ENCODE measurements at places on chromosomes 13 and 19. TPM values are rescaled to one million over a fixed set of nuclear protein-coding genes. Genes with fewer than 3 reads are reported as not detected.

The TTYH1 gene
- polyA plus RNA-seq: 8.2 TPM

The BTBD2 gene
- polyA plus RNA-seq: 96.7 TPM

The GPR12 gene
- polyA plus RNA-seq: 0.97 TPM

The MYDGF gene
- polyA plus RNA-seq: 103 TPM

The IFI30 gene
- polyA plus RNA-seq: 270 TPM

DNA sequence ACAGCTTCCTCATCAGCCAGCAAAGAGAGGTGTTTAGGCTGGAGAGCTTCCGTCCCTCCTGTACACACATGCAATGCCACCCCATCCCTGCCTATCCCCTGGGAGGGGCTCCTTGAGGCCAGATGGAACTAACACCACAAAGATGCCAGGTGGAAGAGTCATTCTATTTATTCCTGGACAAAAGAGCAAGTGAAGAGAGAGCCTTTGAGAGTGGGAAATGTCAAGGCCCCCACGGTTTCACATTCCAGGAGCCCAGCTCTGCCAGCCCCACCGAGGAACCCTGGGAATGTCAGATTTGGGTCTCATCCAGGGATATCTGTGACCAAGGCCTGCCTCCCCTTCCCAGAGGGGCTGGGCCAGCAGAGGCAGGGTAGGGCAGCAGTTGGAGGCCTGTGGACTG is 30.8 kb upstream of the IGFL1 start:
- DNase-seq: no peak

- peak; percentile 5 for DNase-seq
Measured at GRCh38 chr13:104750377-104750776, 1684.2 kb upstream of the SLC10A2 start.

DNA sequence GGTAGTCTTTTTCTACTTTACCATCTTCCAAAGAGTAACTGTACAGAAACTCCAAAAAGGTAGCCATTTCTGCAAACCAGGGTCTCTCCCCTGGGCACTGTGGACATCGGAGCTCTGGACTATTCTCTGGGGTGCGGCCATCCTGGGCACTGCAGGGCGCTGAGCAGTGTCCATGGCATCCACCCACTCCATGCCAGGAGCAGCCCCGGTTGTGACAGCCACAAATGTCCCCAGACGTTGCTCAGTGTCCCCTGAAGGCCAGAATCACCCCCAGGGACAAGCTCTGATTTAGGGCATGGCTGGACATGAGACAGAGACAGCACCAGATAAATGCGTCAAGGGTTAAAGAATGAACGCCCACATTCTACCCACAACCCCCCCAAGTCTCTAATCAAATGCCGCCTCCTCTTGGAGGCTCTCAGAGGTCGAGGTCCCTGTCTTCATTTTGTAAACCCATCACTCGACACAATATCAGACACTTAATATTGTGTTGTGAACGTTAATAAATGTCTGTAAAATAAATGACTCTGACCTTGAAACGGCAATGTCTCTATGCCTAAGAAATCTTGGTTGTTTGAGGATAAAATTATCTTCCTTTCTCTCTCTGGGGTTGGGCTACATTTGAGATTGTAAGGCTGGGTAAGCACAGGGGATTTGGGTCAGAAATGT is 8.9 kb downstream of the GNG7 start:
- no peak for DNase-seq

DNA sequence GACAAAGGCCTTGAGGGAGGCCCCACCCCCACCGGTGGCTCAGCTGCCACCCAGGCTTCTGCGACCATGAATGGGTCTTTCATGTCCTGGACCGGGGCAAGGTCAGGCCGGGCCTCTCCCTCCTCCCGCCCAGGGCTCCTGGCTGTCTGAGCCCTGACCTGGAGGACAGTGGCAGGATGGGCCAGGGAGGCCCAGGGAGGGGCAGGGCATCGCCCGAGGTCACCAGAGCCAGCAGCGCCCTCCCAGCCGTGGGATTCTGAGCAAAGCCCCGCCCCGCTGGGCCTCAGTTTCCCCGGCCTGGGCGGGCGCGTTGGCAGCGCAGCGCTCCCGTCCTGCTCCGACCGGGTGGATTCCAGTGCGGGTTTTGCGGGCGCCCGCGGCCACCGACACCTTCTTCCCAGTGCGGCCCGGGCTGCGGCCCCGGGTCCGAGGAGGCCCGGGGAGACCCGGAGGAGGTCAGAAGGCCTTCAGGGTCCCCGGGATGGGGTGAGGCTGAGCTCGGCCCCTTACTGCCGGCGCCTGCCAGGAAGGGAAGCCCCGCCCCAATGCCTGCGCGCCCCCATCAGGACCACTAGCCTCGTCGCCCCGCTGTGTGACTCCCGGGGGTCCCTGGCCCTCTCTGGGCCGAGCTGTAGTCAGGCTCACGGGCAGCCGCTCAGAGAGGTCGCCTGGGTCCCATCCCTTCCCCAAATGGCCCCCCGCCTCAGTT is 24.6 kb upstream of the SEMA6B start:
- peak; percentile 30 for DNase-seq

DNA sequence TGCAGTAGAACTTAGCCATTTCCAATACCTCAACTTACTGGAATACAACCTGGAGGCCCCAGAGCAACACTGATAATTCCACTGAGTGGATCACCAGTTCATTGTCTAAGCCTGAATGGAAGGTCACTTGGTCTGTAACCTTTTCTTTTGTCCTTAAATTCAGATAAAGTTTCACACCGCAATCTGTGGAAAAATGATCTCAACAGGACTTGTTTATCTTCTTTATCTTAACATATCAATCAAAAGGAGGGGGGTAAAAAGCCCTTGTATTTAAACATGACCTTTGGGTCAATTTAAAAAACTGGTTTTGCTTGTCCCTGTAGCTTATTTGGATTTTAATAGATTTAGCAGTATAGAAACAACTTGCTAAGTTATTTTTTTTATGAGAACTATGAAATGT is 21.6 kb downstream of the SAE1 start:
- no peak for DNase-seq

DNA sequence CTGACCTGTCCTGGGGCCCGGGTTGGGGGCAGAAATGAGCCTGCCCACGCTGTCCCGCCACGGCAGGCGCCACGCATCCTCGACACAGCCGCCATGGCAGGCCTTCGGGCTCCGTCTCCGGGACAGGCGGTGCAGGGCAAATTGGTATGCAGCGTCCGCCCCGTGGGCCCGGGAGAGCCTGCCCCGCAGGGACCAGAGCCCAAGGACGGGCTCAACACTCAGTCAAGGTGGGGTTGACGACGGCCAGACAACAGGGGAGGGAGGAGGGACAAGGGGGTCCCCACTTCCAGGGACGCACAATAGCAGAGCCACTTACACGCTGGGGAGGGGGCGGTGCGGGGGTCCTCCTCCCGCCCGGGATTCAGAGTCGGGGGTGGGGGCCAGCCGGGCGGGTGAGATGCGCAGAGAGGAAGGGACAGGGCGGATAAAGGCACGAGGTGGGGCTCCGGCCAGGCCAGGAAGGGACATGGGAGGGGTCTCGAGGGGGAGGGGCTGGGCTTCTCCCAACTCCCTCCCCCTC is 1.2 kb downstream of the CTXN1 start:
- no peak for DNase-seq

DNA sequence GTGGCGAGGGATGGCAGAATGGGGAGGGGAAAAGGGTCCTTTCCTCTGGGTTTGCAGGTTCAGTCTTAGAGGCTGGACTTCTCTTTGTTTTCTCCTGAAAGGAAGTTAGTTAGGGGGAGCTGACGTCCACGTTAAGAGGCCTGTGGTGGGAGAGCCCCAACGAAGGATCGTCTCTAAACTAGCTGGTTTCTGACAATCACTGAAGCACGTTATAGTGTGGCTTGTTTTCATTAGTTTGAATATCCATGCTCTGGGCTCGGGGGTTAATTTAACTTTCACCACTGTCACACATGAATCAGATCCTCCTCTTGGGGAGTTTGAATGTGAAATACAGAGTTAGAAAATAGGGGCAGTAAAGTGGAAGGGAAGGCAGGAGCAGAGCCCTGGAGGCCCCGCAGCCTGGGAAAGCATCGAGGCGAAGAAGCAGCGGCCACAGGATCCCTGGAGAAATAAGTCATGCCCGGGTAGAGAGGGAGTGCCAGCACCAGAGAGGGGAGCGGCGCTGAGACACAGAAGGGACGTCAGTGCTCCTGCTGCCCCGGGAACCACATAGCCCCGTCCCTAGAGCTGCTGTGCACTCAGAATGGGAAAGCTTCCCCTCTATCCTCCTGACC is 31.1 kb upstream of the AMER2 start:
- no peak for DNase-seq

GRCh38 chr13:41408121-41408520 is 49.2 kb upstream of the RGCC start:
- no peak for DNase-seq
